ENCODE measurements at places on chromosomes 16 and 17. TPM values are rescaled to one million over a fixed set of nuclear protein-coding genes. Genes with fewer than 3 reads are reported as not detected.

DNA sequence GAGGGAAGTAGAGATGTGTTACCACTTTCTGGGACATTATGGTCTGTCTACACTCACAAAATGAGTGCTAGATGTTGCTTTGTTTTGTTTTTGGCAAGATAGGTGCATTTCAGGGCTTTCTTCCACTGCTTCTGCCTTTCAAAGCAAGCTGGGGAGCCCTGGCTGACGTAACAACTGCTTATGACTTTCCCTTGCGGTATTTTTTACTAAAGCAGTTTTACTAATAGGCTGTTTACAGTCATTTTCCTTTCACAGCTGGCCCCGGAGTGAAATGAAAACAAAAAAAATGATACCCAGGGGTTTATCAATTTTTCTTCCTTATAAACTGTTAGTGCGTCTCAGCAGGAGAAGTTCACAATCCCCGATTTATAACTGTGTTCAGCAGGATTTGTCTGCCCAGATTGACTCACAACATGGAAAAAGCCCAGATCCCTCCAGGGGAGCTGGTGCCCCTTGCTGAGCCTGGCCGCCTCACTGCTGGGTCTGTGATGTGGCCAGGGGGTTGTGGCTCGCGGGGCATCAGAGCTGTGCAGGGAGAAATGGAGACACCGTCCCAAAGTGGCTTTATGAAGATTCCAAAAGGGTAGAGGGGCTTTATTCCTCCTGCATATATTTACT lies 184.4 kb upstream of the HS3ST3A1 start:
- no peak overlapping the region for H3K27ac ChIP-seq
- H3K4me1 ChIP-seq = no peaks in the 10 kb centered on the region
- no peaks in the 10 kb centered on the region for H3K27me3 ChIP-seq
- no peak for DNase-seq

The PLA2G10 gene
- not detected for total RNA-seq

DNA sequence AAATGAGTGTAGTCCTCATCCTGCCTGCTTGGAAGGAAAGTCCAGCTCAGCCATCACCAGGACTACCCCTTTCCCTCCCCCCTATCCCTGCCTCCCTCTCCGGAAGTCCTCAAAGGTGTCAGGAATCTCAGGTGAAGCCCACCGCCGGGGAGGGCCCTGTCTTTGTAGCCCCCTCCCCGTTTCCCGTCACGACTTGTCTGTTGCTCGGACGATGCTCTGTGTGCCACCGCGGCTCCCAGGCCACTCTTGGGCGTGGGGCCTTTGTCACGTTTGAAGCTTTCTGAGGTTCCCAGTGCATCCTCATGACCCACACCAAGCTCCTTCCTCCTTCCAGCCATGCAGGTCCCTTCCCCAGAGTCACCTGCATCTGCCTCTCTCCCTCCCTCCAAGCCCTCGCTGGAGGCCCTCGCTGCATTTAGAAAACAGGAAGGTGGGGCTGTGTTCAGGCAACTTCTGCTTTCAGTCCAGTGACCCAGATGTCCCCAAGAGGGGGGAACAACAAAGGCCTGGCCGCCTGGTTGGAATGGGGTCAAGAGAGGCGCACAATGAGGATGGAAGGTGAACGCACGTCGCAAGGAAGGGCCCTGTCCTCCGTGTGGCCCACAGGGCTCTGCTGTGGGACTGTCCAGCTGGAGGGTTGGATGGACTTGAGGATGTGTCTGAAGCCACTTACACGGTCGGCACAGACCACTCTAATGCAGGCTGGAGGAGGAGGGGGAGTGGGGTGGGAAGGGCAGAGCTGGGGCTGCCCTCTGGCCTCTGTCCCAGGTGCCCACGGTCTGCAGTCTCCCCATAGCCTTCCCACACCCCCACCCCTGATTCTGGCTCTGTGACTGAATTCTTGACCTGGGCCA lies 59.9 kb downstream of the OR1D5 start:
- peak overlapping the region; percentile 31 for H3K4me3 ChIP-seq
- H3K27me3 ChIP-seq = no peaks in the 10 kb centered on the region
- DNase-seq = no peak
- peaks cover 8% of the 10 kb centered on the region for H3K4me1 ChIP-seq
- no peak overlapping the region for H3K27ac ChIP-seq

The SOST gene
- total RNA-seq = not detected

- H3K4me1 ChIP-seq = no peaks in the 10 kb centered on the region
- no peaks in the 10 kb centered on the region for H3K36me3 ChIP-seq
- H3K27ac ChIP-seq = no peak overlapping the region
- no peaks in the 10 kb centered on the region for H3K27me3 ChIP-seq
- no peak for DNase-seq
- no peak overlapping the region for H3K4me3 ChIP-seq
Observed at GRCh38 chr16:8346294-8346693, 244.0 kb downstream of the TMEM114 start.

The LGALS9B gene
- not detected for total RNA-seq

The TMEM238L gene
- not detected for total RNA-seq

The PDIA2 gene
- 0.42 TPM for total RNA-seq

The SDR42E2 gene
- not detected for total RNA-seq

The CAVIN1 gene
- total RNA-seq = 4.3 TPM

The MMP2 gene
- total RNA-seq = not detected

The CDC42EP4 gene
- total RNA-seq = 1.6 TPM

The NECAB2 gene
- total RNA-seq = not detected

DNA sequence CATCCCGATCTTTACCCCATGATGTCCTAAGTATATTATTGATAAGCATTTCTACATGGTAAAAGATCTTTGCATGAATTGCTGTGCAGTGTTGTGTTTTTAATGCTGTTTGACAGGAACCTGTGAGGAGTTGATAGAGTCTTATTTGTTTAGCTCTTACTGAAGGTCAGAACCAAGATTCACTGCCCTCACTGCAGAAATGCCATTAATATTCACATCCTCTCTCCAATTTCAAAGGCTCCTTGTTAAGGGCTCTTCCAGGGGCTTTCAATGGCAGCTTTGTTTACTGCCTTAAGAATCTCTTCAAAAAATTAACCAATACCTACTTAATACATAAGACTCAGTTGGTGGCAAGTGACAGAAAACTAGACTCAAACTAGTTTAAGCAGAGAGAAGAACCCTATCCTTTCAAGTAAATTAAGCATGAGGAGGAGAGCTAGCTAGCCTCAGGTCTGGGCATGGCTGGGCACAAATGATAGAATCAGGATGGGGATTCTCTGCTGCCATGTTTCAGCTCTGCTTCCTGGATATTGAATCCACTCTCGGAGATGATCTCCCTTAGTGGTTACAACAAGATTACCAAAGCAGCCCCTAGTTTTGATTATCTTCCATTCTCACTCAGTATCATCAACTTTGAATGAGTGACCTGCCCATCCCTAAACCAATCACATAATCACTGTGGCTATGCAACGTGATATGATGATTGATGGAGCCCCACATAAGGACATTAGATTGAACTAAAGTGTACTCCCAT lies 311.8 kb downstream of the CDH11 start:
- no peak overlapping the region for H3K27ac ChIP-seq
- no peaks in the 10 kb centered on the region for H3K36me3 ChIP-seq
- no peaks in the 10 kb centered on the region for H3K27me3 ChIP-seq
- no peak overlapping the region for H3K4me3 ChIP-seq
- DNase-seq = no peak

- DNase-seq = no peak
- H3K36me3 ChIP-seq = no peaks in the 10 kb centered on the region
- H3K4me1 ChIP-seq = peaks cover 10% of the 10 kb centered on the region
Observed at GRCh38 chr17:73552300-73553048, 91.8 kb downstream of the SDK2 start.

- H3K27ac ChIP-seq = no peak overlapping the region
- no peaks in the 10 kb centered on the region for H3K27me3 ChIP-seq
- no peak overlapping the region for H3K4me3 ChIP-seq
- no peak for DNase-seq
- peaks cover 6% of the 10 kb centered on the region for H3K36me3 ChIP-seq
Observed at GRCh38 chr16:58119509-58119845, 9.7 kb downstream of the CFAP20 start.

- no peak overlapping the region for H3K4me3 ChIP-seq
- H3K27me3 ChIP-seq = no peaks in the 10 kb centered on the region
- H3K27ac ChIP-seq = no peak overlapping the region
- H3K4me1 ChIP-seq = no peaks in the 10 kb centered on the region
Observed at GRCh38 chr17:9943343-9943742, 38.3 kb upstream of the RCVRN start.

DNA sequence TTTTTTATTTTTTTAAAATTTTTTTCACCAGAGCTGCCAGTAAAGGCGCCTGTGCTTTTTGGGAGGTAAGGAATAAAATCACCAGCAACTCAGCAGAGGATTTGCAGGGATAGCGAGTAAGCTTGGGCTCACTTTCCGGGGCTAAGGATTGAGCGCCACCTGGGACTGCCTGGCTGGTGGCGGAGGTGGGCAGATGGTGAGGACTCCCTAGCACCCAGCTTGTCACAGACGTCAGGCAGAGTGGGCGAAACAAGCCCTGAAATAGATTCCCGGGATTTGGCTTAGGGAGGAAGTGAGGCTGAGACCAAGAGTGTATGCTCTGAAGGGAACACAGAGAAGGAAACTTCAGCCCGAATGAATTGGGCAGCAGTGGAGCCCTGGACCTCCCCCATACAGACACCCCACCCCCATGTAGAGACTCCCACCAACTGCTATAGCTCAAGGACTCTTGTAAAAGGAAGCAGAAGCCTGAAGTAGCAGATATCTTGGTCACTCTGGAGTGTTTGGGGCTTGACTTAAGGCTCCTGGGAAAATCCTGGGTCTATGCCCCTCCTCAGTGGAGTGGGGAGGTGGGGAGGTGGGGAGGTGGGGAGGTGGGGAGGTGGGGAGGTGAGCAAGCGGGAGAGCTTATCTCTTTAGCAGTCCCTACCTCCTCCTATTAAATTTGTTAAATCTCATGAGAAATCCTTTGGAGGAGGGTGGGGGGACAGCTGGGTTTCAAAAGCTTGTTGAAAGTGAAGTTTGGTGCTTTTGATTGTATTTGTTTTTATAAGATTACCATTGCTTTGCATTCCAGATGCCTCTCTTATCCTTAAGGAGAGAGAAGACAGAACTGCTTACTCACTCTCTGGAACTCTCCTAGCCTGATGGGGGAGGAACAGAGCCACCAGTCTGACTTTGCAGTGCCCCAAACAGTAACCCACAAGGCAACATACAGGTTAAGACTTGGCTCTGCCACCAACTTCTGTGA lies 8.2 kb downstream of the ARL4D start:
- no peaks in the 10 kb centered on the region for H3K27me3 ChIP-seq
- H3K27ac ChIP-seq = no peak overlapping the region
- DNase-seq = no peak
- no peaks in the 10 kb centered on the region for H3K4me1 ChIP-seq
- no peaks in the 10 kb centered on the region for H3K36me3 ChIP-seq
- H3K4me3 ChIP-seq = no peak overlapping the region

GRCh38 chr16:10122546-10122945 lies 59.7 kb downstream of the GRIN2A start:
- H3K27ac ChIP-seq = no peak overlapping the region
- no peaks in the 10 kb centered on the region for H3K36me3 ChIP-seq
- H3K4me3 ChIP-seq = no peak overlapping the region
- no peak for DNase-seq
- H3K4me1 ChIP-seq = no peaks in the 10 kb centered on the region

The EVI2A gene
- 39.3 TPM for total RNA-seq

DNA sequence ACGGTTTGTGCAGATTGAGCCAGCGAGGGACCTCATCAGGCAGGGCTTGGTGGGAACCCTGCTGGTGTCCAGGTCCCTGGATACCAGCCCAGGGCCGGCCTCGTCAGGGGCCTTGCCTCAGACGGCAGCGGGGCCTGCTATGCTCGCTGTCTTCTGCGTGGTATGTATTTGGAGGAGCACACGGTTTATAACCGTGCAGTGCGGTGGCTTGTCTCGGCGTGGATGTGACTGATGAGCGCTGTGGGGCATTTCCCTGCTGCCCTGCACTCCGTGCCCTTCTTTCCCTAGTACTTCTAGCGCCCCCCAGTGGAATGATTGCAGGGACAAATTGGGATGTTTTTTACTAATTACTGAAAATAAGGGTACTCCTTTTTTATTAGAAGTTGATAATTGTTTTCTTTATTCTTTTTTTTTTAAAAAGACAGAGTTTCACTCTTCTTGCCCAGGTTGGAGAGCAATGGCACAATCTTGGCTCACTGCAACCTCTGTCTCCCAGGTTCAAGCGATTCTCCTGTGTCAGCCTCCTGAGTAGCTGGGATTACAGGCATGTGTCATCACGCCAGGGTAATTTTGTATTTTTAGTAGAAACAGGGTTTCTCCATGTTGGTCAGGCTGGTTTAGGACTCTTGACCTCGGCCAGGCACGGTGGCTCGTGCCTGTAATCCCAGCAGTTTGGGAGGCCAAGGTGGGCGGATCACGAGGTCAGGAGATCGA lies 15.3 kb downstream of the TBCD start:
- H3K27me3 ChIP-seq = no peaks in the 10 kb centered on the region
- no peak overlapping the region for H3K4me3 ChIP-seq
- H3K4me1 ChIP-seq = peaks cover 5% of the 10 kb centered on the region
- H3K36me3 ChIP-seq = peaks cover 6% of the 10 kb centered on the region
- peak; percentile 54 for DNase-seq
- H3K27ac ChIP-seq = no peak overlapping the region

The MRC2 gene
- 6.1 TPM for total RNA-seq

Data from activated T-cell treated with anti-CD3 and anti-CD28 coated beads, Interleukin-2, amount 50 U/mL, for 72 hours (primary cell).